Amniotic stem cell (primary cell): ENCODE measurements at places on chromosomes 4 and X.

GRCh38 chr4:106083065-106083464, 187.8 kb downstream of the NPNT start:
- no peak for DNase-seq

DNA sequence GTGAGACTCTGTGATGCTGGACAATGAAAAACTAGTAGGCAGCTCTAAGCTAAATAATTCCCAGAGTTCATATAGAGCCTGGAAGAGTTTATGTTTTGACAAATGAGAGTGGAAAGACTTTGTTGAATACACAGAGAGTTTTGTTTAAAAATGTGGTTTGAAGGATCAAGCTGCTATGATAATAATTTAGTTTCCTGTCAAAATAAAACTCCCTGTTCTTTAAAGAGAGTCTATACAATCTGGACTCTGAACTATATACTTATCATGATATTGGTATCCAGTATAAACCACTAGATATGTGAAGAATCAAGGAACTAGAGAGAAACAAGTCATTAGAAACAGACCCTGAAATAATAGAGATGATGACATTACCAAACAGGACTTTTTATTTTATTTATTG, 158.6 kb downstream of the C4orf33 start:
- DNase-seq, result no peak

GRCh38 chrX:136171420-136171819, 24.1 kb downstream of the FHL1 start:
- DNase-seq, result no peak

DNA sequence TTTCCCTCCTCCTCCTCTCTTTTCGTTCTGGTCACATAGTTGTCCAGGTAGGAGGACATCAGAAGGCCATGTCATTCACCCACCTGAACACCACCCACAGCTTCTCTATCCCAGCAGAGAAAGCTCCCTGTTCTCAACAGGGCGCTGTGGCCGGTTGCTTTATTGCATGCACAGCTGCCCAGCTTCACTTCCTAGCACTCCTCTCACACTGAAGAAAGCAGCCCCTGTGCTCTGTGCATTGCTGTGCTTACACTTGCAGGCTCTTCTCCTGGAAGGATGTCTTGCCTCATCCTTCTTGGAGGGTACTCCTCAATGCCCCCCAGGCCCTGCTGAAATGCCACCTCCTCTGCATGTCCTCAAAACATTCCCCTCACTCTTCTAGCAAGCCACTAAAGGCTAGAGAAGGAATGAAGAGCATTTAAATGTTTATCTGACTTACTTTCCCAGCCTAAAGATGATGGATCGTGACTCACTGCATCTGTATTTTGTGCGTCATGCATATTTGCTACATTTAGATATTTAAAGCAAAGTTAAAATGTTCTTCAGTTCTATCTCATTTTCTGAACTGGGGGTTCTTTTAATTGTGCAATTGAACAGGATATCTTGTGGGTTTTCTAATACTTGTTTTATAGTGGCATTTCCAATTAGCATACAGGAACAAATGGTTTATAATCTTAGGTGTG, 186.4 kb upstream of the PUDP start:
- DNase-seq, result peak; percentile 67

GRCh38 chr4:175531405-175532091, 280.5 kb downstream of the GPM6A start:
- peak; percentile 49 for DNase-seq

DNA sequence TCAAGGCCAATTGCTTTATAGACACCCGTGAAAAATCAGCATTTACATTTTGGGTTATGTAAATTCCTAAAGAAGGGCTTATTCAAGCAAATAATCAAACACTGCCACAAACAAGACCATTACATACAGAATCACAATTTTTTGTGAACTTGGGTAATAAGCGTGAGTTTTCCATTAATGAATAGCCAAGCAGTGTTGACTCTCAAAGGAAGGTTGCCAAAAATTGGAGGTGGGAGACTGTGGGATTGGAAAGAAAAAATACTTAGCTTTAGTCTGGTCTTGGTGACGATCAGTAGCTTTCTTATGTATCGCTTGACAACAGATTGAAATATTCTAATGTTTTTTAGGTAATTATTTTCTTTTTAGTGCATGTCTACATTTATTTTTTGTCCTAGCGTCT, 20.9 kb downstream of the LRRC66 start:
- DNase-seq, result no peak

DNA sequence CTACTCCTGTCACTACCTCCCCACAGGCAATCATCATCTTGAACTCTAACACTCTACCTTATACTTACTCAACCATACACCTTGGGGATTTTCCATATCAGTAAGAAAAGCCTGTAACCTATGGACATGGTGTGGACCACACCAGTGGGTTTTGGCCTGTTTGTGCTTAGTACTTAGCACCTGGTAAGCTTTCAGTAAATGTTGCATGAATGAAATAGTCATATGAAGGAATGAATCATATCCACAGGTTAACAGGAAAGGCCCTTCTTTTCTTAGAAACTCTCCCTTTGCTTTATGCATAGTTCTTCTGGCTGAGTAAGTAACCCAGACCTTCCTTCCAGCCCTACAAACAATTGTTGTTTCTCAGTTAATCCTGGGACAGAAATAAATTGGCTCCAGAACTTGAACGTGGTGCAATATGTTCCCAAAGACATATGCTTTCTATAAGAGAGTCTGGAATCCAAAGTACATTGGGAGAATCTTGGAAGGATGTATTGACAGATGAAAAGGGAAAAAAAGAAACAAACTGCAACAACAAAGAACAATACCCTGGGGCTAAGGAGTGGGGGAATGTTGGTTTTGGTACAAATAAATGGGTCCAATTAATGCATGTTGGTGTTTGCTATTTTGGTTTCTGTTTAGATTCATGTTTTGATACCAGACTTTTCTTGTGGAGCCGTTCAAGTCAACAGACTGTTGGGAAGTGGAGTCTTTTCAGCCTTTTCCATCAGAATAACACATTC, 27.8 kb downstream of the RASL11B start:
- DNase-seq, result no peak

DNA sequence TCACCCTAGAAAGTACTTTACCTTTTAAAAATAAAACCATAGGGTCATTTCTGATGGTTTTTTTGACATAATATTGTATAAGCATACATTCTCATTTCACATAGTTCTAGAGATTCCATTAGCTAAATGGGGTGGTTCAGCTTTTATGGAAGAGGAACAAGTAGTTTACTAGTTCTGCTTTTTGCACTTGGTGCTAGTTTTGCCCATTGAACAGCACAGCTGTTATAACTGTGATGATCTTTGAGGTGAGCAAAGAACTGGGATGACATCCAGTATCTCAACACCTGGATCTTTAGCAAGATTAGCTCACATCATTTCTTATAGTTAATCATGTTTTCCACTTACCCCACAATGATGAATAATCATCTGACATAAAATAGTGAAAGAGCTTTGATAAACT, 40.9 kb downstream of the MOB1B start:
- DNase-seq, result no peak

DNA sequence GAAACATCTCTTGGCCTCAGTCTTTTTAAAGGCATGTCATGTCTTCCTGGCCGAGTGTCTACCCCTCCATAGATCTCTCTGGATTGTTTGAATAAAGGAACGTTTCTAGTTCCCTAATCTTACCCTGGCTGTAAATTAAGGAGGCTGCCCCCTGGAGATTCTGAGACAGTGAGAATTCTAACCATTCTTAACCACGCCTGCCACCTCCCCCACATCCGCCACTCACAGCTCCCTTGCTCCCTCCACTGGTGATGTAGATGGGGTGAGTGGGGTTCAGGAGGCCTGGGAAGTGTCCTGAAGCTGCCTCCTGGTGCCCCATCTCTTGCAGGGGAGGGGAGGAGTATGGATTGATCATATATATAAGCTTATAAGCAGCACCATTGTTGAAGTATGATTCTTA, 48.0 kb upstream of the TRIM2 start:
- DNase-seq, result no peak

GRCh38 chr4:24607334-24607733, 23.0 kb upstream of the DHX15 start:
- DNase-seq, result no peak

GRCh38 chr4:2296631-2297601, 35.0 kb upstream of the MXD4 start:
- no peak for DNase-seq

- peak; percentile 2 for DNase-seq
These were observed 121.3 kb downstream of the PRDM5 start for GRCh38 chr4:120801137-120801758.

DNA sequence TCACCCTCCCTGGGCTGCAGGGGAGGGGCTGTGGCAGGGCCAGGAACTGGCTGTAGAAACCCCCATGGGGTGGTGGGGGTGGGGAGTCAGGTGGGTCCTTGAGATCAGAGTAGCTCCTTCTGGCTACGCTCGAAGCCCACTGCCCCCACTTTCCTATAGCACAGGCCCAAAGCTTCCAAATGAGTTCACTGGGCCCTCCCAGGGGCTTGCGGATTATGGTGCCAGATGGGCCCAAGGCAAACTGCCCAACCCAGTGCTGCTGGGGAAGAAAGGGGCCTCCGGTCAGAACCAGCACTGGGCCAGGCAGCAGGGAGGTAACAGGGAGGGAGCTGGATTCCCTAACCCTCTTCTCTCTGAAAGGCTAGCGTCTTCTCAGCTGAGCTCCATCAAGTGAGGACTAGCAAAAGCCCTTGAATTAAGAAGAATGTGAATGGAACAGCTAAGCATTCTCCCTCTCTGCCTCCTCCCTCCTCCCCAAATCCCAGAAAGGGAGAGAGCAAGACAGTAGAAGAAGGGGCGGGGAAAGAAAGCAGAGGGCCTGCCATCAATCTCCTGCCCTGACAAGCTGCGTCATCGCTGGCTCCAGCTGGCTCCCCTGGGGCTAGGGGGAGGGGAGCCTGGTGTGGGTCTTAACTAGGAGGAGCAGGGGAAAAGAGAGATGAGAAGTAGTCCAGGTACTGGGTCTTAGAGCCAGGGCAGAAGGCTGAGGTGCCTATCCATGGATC, 34.7 kb downstream of the FRMPD3 start:
- DNase-seq, result no peak

DNA sequence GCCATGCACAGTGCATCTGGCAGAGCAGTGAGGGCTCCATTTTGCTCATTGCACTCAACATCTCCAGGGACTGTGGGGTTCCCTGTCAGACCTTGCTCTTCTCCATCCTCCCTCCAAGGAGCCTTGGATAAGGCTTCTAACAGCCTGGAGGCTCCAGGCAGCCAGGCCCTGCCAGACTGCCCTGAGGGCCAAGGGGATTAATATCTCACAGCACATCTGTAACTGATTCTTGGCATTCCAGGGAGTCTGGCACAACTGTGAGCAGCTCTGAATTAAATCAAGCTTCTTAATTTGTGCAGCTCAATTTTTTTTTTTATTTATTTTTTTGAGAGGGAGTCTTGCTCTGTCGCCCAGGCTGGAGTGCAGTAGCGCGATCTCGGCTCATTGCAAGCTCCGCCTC, 224.5 kb upstream of the PGRMC2 start:
- DNase-seq, result no peak

DNA sequence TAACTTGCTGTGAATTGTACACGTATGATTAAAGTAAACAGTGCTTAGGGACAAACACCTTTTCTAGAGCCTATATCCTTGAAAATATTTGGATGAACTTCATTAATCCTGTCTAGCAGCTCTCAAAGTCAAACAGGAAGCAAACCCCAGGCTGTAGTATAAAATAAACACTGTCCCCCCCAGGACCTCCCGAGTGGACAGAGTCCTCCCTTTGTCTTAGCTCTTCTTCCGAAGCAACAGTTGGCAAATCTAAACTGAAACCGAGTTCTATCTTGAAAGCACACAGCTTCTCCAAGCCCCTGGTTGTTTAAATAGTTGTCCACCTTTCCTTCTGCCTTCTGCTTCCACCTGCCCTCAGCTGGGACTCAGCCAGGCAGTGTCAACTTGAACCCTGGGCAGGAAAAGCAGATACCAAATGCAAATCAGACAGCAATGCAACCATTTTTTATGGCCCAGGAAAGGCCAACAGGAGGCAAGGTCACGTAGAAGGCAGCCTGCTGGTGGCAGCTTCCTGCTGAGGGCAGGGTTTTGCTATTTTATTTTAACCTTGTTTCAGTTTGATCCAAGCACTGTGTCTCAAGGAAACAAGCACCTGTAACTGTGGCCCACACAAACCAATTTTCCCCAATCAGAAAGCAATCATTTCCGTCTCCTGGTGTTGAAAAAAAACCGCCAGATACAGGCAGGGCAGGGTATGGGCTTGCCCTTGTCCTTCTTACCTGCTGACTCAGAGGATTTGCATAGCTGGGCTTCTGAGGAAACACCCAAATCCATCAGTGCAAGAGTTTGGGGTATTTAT, 110.3 kb upstream of the KIT start:
- DNase-seq, result no peak

GRCh38 chr4:147596981-147597380, 20.2 kb upstream of the TMEM184C start:
- peak; percentile 73 for DNase-seq

GRCh38 chr4:105154576-105154975, 7.9 kb downstream of the TET2 start:
- DNase-seq, result no peak

GRCh38 chrX:41522671-41523070, 75.5 kb downstream of the NYX start:
- no peak for DNase-seq

- DNase-seq, result no peak
These were observed 25.1 kb downstream of the DDX60 start for GRCh38 chr4:168293386-168293975.

DNA sequence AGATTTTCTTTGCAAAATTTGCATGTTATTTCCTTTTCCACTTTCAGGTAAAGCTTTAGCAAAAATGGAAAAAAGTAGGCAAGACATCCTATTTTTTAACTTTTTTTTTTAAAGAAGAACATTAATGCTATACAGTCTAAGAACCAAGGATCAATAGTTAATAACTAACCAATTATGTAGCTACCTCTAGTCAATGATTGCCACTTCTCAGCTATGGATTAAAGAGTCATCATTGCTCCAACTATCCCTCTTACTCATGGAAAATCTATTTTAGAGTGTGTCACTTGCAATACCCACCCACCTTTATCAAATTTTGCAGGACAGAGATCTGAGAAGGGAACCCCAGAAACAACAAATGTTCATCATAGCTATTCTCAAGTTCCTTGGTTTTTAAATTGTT, 223.1 kb downstream of the ANK2 start:
- no peak for DNase-seq

DNA sequence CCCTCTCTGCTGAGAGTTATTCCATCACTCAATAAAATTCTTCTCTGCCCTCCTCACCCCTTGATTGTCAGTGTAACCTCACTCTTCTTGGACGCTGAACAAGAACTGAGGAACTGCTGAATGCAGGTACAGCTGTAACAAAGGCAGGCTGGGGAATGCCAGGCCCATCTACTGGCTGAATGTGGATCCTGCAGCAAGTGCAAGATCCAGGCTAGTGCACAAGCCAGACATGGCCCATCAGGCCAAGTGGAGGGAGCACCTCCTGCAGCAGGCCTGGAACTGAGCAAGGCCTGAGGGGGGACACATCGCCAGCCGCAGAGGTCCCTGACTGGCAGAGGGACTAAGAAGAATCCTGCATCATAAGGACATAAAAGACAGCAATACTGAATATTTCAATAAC, 411.8 kb upstream of the PCDH10 start:
- DNase-seq, result no peak

- DNase-seq, result no peak
These were observed 13.2 kb upstream of the SH3TC1 start for GRCh38 chr4:8185930-8186329.

- DNase-seq, result no peak
These were observed 73.2 kb upstream of the VCX2 start for GRCh38 chrX:8244301-8244700.

GRCh38 chr4:10706236-10706635, 21.7 kb upstream of the CLNK start:
- DNase-seq, result no peak
